ENCODE measurements at places on chromosomes 11 and 22. TPM values are rescaled to one million over a fixed set of nuclear protein-coding genes. Genes with fewer than 3 reads are reported as not detected.

Gene TBX10
- not detected for total RNA-seq

Gene AMOTL1
- 38.6 TPM for total RNA-seq

Gene CD44
- total RNA-seq = 667 TPM

Gene NTM
- 168 TPM for total RNA-seq

Gene WBP2NL
- total RNA-seq = 0.60 TPM

Gene NUP50
- 21.4 TPM for total RNA-seq

Gene MMP11
- total RNA-seq = 15.4 TPM

Gene EMID1
- total RNA-seq = not detected

Gene CREB3L1
- 82.1 TPM for total RNA-seq

Gene C11orf91
- not detected for total RNA-seq

Gene RPS13
- total RNA-seq = 400 TPM

Gene BIK
- total RNA-seq = not detected

Gene TRIM34
- total RNA-seq = 10.7 TPM

Gene PLCB3
- total RNA-seq = 53.7 TPM

Gene BTBD18
- not detected for total RNA-seq

Gene POU2F3
- under 0.01 TPM for total RNA-seq

Gene OSM
- not detected for total RNA-seq

Gene OR56A1
- total RNA-seq = under 0.01 TPM

Gene MPZL2
- 1.2 TPM for total RNA-seq

Gene DDB1
- 302 TPM for total RNA-seq

Gene NNMT
- total RNA-seq = 919 TPM

Gene OR52H1
- total RNA-seq = 0.30 TPM

Gene DYNC2H1
- 55.8 TPM for total RNA-seq

Gene TP53AIP1
- total RNA-seq = not detected

Gene CHKA
- 14.0 TPM for total RNA-seq

Gene APOL1
- 29.1 TPM for total RNA-seq

Gene KLHL22
- total RNA-seq = 30.5 TPM

Gene SYTL2
- 22.7 TPM for total RNA-seq

Gene NRXN2
- total RNA-seq = 6.4 TPM

Gene DUSP18
- total RNA-seq = 8.9 TPM

Gene LINC01488
- not detected for total RNA-seq

Gene SLC15A3
- 4.0 TPM for total RNA-seq

Gene FAM181B
- total RNA-seq = not detected

Gene SYT8
- total RNA-seq = not detected

Gene DERL3
- total RNA-seq = 0.83 TPM

Gene FAM227A
- 4.0 TPM for total RNA-seq

Gene SLC22A12
- not detected for total RNA-seq

Gene FAM118A
- total RNA-seq = 10.4 TPM

Gene P4HA3
- 116 TPM for total RNA-seq

Gene TPCN2
- total RNA-seq = 8.0 TPM

Gene PRR33
- total RNA-seq = not detected

Gene TMEM132A
- 163 TPM for total RNA-seq

Gene NDUFC2
- total RNA-seq = 76.0 TPM

Gene TTLL1
- 13.5 TPM for total RNA-seq

Gene MEN1
- total RNA-seq = 34.0 TPM

Gene NRIP3
- total RNA-seq = 37.7 TPM

Gene OVOL1
- not detected for total RNA-seq
